ENCODE measurements at places on chromosomes 13 and 19.

DNA sequence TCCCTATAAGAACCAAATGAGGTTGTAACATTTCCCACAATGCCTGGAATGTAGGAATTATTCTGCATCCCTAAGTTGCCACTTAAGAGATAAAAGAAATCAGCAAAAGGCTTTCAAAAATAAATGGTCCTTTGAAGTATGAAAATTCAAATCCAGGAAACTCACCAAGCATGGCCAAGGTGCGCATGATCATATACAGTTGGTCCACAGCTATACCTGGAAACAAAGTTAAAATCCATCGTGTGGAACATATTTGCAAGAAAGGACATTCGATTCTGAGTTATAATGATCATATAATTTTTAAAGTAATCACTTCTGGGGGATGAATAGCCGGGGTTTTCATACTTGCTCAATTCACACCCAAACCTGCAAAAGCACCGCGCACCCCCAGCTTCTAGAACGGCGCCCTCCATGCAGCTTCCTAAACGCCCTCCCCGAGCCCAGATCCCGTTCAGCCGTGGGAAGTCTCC lies 525 bp downstream of the CARS2 start:
- no peak for DNase-seq

DNA sequence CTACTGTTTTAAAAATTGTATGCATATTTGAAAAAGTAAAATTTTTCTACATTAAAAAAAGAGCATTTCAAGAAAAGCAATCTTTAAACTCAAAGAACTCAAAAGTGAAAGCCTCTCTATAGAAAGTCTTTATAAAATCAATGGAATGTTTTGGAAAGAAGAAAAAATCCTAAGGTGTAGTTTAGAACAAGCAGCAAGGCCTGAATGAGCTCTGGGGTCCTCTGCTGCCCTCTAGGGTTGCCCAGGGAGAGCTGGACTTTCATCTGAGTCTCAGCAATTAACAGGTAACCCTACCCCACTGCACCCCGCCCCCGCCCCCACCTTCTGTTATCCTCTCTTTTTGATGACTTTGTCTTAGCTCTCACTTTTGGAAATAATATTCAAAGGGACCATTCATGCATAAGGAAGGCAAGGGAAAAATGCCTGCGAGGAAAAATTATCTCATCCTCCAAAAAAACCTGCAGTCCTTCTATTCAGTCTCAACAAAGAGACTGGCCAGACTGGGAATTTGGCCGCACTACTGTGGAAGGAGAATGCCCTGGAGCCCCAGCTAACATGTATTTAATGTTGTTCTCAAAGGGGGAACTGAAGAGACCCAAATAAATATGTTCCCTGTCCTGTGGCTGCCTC lies 24.1 kb downstream of the SLC25A30 start:
- DNase-seq = peak; percentile 47

DNA sequence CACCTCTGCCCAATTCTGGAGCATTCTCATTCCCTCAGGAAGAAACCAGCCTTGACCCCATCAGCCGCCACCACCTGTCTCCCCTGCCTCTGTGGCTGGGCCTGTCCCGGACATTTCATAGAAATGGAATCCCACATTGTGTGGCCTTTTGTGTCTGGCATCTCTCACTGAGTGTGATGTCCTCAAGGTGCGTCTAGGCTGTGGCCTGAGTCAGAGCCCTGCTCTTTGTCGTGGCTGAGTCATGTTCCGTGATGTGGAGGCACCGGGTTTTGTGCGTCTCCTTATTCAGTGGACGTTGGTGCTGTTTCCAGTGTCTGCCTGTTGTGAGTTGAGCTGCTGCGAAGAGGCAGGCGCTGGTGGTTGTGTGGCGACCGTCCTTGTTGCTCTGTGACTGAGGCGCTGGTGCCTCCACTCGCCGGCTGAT lies 3.5 kb downstream of the FZR1 start:
- DNase-seq = peak; percentile 65

DNA sequence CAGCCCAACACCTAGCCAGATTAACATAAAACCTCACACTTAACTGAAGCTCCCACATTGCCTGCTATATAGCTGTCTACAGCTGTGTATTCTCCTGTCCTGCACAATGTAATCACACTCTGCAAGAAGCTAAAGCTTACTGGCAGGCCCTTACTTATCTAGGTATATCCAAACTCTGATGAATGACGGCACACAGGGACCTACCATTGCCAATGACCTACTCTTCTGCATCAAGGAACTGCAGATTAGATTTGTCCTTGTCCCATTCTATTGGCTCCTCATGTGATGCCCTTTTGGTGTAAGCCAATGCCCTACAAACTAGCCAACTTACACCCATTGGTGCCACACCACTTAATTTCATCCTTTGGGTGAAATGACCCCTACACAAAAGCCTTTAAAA lies 26.4 kb downstream of the ZNF45 start:
- no peak for DNase-seq

DNA sequence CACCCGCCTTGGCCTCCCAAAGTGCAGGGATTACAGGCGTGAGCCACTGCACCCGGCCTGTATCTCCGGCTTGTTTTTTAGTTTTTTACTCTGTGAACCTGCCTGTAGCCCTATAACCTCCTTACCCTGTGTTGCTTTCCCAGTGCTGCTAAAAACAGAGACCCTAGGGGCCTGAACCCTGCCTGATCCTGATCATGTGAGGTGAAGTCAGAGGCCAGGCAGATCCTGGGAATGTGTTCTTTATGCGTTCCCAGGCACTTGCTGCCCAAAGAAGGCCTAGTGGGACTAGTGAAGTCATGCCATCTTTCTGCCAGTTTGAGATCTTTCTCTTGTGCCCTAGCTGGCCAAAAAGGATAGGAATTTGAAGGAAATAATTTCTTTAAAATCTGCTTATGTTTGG lies 4.6 kb downstream of the UBA2 start:
- no peak for DNase-seq

DNA sequence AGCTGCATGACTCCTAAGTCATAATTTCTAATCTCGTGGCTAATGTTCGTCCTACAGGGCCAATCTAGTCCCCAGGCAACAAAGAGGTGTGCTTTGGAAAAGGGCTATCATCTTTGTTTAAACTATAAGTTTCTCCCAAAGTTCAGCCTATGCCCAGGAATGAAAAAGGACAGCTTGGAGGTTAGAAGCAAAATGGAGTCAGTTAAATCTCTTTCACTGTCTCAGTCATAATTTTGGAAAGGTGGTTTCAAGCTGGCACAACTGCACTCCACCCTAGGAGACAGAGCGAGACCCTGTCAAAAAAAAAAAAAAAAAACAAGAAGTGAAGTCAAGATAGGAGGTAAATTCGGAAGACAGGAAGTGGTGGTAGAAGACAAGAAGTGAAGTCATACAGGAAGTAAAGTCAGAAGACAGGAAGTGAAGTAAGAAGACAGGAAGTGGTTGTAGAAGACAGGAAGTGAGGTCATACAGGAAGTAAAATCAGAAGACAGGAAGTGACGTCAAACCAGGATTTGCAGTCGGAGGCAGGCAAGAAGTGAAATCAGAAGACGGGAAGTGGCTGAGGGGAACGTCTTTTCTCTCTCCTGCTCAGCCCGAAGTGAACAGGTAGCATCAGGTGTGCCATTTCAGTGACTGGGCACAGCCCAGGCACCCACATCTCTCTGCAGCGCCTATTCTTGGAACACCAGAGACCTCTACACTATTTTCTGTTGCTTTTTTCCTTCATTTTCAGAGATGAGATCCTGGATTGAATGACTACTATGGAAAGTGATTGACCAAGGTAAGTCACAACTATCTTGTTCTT lies 32.2 kb downstream of the GP6 start:
- peak; percentile 61 for DNase-seq

DNA sequence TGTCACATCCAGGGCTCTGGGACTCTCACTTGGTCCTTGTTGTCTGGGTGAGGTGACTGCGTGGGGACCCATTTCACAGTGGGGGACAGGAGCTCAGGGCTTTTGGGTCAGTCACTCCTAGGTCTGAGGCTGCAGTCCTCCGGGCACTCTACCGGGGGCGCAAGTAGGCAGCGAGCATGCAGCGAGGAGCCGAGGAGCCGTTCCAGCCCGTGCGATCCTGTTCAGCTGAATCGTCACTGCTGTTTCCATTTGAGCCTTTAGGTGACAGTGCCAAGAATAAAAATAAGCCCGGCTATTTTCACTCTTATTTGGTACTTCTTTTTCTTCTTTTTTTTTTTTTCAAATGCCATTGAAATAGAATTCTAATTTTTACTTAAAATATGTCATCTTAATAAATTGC lies 126.5 kb downstream of the ZNF536 start:
- DNase-seq = no peak

DNA sequence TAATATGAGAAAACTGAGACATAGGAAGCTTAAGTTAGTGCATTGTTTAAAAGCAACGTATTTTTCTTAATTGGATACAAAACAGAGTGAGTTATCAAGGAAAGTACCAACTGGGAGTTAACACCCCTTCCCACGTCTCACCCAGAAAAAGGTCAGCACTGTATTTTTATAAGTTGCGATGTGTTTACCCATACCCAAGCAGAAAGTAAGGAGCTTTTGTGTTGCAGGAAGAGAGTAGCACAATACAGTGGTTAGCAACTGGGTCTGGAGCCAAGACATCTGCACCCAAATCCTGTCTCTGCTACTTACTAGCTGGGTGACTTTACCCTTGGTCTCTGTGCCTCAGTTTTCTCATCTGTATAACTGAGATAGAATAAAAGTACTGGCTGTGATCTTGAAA lies 34.3 kb downstream of the FAM216B start:
- no peak for DNase-seq

- no peak for DNase-seq
Observed at GRCh38 chr13:108575430-108575829, 54.0 kb upstream of the MYO16 start.

DNA sequence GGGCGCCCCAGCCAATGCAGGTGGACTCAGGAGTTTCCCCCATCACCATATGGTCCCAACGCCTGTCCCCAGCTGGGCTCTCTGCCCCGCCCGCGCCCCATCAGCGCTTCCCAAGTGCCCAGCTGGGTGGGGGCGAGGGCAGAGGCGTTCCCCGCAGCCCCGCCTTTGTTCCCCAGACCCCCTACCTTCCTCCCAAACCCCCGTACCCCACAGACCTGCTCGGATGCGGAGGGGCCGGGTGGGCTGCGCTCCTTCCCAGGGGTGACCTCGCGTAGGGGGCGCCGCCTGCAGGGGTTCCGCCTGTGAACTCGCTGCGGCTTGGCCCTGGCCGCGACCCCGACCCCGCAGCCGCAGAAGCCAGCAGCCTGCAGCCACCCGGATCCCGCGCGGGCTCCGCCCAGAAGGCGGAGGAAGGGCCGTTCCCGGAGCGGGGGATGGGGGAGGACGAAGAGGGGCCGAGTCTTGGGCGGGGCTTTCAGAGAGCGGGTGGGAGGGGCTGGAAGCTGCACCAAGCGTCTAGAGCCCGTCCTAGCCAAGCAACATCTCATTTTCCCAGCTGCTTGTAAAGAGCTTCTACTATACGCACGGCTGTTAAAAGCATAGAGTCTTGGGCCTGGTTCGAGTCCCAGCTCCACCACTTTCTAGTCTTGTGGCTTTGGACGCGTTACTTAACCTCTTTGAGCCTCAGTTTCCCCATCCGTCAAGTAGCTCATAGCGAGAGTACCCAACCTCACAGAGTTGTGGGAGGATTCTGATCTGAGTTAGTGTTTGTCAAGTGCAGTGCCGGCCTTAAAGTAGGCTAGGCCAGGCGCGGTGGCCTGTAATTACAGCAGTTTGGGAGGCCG lies at the start of gene RAB3D:
RAB3D (minus strand) TSS at position 404 of the 845 bp plus-strand sequence. CDS start 2,258 bp downstream, outside the sequence.
- DNase-seq = peak; percentile 93

GRCh38 chr13:20798027-20798426 lies 24.3 kb upstream of the EEF1AKMT1 start:
- DNase-seq = no peak

- DNase-seq = peak; percentile 13
Observed at GRCh38 chr19:51531349-51532315, at the start of gene SIGLEC6. TSS of gene SIGLEC6 (minus strand) at chr19:51531670. CDS start at chr19:51531648, 22 bp downstream.

GRCh38 chr13:45021250-45021649 lies 31.9 kb downstream of the GPALPP1 start:
- DNase-seq = no peak

- no peak for DNase-seq
Observed at GRCh38 chr19:2022289-2022688, 6.8 kb upstream of the BTBD2 start.

DNA sequence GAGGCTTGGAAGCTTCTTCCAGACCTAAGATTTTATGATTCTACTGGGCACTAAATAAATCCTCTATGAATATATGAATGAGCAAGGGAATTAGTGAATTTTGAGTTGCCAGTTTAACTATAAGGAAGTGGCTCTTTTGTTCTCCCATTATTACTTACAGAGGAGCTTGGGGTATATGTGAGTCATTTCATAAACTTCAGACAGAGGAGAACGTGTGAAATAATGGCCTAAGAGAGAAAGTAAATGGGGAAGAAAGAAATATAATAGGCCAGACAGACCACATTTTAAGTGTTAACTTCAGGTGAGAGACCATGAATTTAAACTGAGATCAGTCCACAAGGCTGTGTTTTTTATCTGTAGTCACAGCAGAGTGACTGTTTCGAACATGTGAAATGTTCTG lies 570.9 kb downstream of the GPC6 start:
- no peak for DNase-seq

DNA sequence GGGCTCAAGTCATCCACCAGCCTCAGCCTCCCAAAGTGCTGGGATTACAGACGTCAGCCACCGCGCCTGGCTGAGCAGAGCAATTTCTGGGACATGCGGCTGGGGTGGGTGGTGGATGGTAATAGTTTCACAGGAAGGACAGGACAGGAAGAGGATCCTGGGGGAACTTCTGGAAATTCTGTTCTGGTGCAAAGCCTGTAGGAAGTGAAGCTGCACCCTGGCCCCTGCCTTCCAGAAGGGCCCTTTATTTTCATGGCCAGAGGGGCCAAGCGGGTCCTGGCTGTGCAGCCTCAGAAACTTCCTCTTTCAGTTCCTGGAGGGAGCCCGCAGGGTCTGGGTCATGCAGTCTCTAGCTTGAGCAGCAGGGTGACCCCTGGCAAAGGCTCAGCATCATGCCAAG lies 15.7 kb downstream of the FEM1A start:
- DNase-seq = no peak

DNA sequence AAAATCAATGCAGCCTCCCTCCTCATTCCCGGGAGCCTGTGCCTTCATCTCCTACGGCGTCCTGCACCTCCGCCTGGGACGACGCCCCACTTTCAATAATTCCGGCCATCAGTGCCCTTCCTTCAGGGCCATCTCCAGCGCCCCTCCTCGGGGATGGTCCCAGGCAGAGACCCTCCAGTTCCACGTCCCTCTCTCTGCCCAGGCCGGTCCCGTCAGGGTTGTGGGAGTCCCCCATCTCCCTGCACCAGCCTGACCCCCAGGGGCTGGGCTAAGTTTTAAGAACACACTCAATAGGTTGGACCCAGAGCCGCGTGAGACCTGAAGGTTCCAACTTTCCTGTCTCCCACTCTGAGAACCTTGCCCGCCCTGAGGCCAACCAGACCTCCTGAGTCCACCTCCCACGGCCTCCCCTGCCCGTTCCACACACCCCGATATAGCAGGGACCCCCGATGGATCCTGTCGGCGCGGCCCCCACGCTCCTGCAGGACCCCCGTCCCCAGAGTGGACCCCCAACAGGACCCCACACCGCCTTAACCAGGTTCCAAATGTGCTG lies 646 bp downstream of the TMEM161A start:
- DNase-seq = no peak

- no peak for DNase-seq
Observed at GRCh38 chr13:22736084-22736767, 444.6 kb upstream of the SGCG start.

Data from activated CD4-positive, alpha-beta memory T cell treated with anti-CD3 and anti-CD28 coated beads for 36 hours (primary cell).